ENCODE measurements at places on chromosomes 2 and 18. TPM values are rescaled to one million over a fixed set of nuclear protein-coding genes. Genes with fewer than 3 reads are reported as not detected.

DNA sequence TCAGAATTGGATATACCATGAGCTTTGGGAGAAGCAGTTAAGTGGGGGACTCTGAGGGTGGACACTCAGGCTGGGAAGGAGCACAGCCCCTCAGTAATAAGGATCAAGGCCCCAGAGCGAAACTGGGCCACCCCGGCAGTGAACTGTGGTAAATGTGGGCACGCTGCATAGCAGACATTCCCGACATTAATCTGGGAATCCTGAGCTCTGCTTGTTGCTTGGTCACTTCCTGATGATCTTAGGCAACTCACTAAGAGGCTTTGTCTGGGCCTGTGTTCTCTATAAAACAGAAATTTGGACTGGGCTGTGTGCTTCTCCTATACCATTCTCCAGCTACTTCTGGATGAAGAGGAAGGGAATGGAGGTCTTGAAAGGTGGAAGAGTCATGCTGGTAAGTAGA, 4.8 kb downstream of the TGFBRAP1 start:
- no peak for DNase-seq

DNA sequence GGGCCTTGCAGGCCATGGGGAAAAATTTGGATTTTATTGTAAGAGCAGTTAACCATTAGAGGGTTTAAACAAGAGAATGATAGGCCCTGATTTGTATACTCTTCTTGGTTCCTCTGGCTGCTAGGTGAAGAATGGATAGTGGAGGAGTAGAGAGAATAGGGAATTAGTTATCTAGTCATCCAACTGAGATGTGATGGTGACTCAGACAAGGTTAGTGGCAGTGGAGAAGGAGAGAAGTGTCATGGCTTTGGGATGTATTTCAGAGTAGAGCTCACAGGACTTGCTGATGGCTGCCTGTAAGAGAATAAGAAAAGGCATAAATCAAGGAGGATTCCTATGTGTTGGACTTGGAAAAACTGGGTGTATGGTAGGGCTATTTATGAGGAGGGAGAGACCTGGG, 169.4 kb downstream of the PLCL1 start:
- no peak for DNase-seq

GRCh38 chr2:1736997-1737480, 7.3 kb downstream of the PXDN start:
- no peak for DNase-seq

The FIGN gene
- total RNA-seq: 0.91 TPM

- no peak for DNase-seq
Measured at GRCh38 chr18:67241299-67241698, 275.2 kb downstream of the DSEL start.
